ENCODE measurements at places on chromosomes 5 and 9.

DNA sequence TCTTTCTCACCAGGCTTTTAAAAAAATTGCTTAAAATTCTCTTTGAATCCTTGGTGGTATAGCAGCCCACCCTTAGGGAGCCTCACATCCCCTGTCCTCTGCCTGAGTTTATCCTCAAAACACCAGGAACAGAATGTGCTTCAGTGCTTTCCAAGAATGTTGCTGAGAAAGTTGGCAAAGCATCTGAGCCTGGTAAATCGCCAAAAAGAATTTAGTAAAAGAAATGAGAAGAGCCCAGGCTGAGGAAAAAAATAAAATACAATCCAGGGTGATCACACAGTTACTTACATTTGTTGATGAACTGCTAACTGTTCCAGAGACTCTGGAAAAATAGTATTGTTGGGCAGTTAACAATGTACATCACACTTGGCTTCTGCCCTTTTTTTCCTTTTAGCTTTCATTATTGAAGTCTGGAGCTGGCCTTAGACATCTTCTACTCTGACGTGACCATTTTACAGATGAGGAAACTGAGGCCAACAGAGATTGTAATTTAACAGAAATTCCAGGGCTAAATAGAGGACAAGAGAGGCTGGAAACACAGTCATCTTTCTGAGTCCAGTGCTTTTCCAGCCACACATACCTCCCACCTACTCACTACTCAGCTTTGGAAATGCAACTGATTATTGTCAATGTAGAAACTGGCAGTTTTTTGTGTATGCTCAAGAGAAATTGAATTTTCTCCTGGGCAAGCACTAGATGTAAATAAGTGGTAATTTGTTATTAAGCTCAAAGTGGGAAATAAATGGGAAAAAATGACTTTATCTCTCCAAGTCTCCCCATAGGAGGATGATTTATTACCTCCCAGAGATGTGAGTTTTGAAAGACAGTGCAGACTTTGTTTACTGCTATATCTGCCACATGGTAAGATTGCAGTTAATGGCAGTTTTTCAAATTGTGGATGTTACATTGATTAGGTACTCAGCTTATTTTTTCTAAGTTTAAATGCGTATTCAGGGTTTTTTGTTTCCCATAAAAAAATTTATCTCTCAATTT, 86.7 kb upstream of the ALDH1A1 start:
- DNase-seq, result no peak

DNA sequence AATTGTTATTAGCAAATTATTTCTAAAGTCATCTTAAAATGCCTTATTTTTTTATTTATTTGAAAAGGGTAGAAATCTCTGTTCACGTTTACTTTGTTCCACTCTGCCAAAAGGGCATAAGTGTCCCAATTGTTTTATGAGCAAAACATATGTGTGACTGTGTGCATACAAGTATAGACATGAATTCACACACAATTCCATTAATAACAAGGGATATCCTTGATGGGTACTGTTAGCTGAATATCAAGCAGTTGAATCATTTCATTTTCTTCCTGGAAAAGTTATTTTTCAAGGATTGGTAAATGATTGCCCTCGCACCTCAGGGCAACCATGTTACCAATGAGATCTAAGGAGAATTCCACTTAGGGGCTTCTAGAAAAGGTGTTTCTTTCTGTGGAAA, 92.1 kb upstream of the TAF11L2 start:
- DNase-seq, result no peak

DNA sequence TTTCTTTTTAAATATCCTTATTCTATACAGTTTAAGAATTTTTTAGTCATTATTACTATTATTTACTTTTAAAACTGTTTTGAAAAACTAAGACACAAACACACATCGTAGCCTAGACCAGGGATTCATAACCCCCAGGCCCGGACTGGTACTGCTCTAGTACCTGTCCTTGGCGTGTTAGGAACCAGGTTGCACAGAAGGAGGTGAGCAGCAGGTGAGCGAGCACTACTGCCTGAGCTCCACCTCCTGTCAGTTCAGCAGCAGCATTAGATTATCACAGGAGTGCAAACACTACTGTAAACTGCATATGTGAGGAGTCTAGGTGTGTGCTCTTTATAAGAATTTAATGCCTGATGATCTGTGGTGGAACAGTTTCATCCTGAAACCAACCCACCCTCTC, 357.0 kb downstream of the PTPRD start:
- no peak for DNase-seq

DNA sequence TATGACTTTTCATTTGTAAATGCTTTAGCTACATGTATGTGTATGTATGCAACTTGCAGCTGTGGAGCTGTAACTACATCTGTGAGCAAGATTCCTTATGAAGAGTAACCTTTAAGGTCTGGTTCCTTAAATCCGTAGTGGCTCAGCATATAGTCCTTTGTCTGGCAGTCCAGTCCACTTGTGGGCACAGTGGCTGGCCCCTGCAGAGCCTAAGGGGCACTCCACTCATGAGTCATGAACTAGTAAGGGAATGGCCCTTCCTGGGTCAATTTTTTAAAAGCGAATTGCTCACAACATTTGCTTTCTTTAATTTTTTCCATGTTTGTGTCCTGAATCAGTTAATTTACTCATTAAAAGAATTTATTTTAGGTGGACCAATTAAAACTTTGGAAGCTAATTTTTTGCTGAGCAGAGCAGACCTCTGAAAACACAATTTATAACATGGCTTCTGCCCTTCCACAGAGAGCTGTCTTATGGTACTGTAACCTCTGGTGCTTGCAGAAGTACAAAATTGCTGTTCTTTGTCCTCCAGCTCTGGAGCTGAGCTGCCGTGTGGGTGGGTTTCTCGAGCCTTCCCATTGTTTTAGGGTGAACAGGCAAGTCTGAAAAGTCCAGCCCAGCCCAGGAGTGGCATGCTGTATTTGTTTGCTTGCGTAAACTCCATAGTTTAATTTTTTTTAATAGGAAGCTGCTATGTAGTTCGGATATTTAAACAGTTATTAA, 110.1 kb downstream of the MVB12B start:
- no peak for DNase-seq

DNA sequence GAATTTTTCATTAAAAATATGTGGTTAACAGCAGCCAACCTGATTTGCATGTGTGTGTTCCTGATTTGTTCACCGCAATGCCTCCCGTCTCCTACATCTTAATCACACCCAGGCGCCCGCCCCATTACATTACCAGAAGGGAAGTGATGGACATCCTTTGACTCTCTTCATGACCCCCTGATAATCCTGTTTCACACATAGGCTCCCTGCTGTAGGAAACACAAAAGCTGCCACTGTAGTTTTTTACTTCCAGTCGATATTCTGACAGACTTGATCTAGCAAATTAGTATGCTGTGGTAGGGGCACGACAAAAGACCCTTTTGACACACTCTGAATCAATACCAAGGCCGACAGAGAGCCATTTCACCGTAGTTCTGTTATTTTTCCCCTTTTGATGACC, 287.8 kb upstream of the ISL1 start:
- no peak for DNase-seq

DNA sequence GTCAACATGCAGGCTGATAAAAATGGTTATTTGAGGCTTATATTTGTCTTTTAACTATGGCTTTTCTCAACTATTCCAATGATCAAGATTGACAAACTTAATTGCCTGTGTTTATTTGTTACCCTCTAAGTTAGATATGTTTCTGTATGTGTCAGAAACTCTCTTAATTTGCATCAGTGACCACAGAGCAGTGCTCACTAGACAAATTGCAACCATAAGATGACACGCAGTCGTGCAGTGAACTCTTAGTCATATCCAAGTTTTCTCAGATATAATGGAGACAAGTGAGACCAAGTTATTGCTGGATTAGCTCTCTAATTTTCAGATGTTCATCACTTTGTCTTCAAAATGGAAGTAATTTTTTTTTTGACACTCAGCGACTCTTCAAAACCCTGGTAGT, 342.2 kb upstream of the RFX3 start:
- no peak for DNase-seq

DNA sequence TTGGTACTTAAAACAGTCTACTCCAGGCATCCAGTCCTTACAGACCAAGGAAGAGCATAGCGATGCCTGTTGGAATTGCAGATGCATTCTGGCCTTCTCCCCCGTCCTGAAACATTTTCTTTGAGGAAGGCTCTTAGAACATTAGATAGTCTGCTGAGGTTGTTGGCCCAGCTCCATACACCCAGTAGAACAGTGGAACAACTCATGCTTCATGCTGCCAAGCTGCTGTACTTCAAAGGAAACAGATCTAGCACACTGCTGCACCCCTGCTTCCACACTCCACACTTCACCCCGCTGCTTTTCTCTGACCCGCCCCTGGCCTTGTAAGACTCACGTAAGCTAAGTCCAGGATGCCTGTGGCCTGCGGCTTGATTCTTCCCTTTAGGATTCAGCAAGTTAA, 33.4 kb upstream of the NCS1 start:
- peak; percentile 42 for DNase-seq

- peak; percentile 47 for DNase-seq
Measured at GRCh38 chr5:127875235-127876021, 172.2 kb downstream of the CCDC192 start.

Measured in Jurkat, Clone E6-1 (cell line).